ENCODE measurements at places on chromosomes 13 and 19.

- peak; percentile 58 for DNase-seq
These were observed 19.3 kb upstream of the RASA3 start for GRCh38 chr13:114151565-114152284.

- no peak for DNase-seq
These were observed 814.4 kb downstream of the EFNB2 start for GRCh38 chr13:105721016-105721415.

DNA sequence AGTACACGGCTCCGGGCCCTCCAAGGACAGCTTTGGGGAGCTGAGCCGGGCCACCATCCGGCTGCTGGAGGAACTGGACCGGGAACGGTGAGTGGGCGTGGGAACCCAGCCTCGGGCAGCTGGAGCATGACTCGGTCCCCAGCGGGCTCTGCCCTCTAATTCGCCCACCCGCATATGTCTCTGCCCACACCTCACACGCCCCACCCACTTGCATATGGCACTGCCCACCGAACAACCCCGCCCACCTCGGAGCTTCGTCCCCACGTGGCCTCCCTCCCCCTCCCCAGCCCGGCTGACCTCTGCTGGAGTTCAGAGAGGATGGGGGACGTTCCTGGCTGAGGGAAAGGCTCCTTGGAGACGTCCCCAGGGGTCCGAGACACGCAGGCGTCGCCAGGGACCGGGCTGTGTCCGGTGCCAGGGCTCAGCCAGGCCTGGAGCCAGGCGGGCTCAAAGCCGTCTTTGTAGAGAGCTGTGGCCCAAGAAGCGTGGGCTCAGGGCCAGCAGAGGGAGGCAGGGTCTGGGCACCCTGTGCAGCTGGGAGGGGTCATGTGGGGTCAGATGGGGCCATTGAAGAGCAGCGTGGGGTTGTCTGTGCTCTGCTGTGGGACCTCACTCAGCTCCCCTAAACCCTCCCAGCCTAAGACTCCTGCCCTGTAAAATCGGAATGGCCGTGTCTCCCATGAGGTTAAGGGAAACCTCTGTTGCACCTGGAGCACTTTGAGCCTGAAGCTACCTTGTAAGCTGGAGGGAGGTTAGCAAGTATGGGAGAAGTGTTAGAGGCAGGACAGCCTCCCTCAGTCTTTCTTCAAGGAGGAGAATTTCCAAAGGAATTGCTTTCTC is 3.8 kb downstream of the APC2 start:
- no peak for DNase-seq

GRCh38 chr13:47433461-47434005 is 536.7 kb upstream of the HTR2A start:
- DNase-seq: no peak
